ENCODE measurements at places on chromosomes 5 and 9.

- no peak for DNase-seq
Observed at GRCh38 chr9:36402536-36402935, 2.5 kb upstream of the RNF38 start.

DNA sequence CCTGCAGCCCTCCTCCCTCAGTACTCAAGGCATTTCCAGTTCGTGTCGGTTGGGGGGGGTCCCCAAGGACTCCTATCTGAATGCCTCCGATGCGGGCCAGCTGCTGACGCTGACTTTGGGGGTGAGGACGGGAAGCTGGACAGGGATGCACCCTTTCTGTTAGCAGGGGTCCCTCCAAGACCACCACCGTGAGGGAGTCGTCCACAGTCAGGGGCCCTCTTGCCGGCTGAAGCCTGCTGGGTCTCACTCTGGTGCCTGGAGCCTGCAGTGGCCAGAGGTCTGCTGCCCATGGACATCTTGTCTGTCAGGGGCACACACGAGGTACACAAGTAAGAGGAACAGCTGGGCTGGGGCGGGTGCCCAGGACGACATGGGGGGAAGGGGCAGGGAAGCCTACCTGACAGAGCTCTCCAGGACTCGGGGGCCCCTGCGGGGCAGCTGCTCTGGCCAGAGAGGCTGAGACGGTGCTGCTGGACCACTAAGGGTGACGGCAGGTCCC lies 9.1 kb upstream of the ZDHHC11 start:
- DNase-seq, result no peak

DNA sequence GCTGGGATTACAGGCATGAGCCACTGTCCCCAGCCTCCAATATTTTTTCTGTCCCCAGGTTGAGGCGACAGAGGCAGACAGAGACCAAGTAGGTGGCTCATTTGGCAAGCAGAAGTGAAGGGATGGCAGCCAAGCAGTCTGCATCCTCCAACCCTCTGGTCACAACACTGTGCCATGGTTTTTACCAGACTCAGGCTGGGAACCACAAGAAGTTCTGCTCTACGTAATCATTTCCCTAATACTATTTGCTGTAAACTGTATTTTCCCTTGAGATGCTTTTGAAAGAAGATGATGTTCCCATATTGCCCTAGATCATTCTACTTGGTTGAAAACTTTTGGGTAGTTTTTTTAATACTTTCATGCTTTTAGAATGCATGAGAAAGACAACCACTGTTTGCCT lies 40.5 kb downstream of the PTTG1 start:
- DNase-seq, result no peak

DNA sequence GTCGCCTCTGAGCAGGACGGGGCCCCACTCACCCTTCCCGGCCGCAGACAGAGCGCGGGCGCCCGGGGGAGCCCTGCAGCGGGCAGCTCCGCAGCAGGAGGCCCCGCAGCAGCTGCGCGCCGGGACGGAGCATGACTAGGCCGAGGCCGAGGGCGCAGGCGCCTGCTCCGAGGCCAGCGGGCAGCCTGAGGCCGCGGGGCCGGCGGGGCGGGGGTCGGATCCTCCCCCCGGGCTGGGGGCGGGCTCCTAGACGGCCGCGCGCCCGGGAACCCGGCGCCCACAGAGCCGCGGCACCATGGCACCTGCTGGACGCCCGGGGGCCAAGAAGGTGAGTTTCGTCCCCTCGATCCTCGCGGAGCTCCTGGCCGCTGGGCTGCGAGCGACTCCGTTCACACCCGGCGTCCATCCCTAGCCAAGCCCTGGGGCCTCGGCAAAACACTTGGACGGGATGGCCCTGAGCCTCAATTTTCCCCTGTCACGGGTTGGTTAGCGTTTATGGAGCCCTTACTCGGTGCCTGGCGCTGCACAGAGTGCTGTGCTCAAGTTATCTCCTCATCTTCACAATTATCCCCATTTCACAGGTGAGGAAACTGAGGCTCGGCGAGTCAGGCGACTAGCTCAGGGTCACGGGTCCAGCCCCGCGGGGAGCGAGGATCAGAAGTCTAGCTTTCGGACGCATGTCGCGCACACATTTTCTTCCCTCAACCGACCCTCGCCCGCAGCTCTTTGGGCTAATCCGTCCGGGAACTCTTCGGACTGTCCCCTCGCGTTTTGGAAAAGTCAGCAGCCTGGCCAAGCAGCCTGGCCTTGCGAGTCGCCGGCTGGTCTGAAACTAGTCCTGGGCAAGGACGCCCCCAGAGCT lies at the start of the genes BHMT2 and DMGDH:
Gene BHMT2, plus strand, starts transcription at position 280 of the 862 bp plus-strand sequence. Its CDS starts 16 bp downstream, at position 296.
Gene DMGDH, minus strand, starts transcription at position 187 of the 862 bp plus-strand sequence. Its CDS starts 54 bp downstream, at position 133.
- DNase-seq, result peak; percentile 59

DNA sequence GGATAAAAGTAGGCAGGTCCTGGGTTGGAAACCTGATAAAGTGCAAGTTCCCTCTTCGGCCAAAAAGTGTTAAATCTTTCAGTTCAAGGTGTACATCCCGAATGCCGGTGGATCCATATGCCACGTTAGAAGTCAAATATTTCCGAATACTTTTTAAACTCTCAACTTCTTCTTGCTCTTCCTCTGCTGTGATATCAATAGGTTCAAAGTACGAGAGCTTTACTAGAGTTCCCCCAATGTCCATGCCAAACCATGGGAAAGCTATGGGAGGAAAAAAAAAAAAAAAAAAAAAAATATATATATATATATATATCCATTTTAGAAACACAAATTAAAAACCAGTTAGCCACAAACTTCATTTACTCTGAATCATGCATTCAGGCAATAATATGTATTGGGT lies 10.4 kb downstream of the PANK3 start:
- no peak for DNase-seq

DNA sequence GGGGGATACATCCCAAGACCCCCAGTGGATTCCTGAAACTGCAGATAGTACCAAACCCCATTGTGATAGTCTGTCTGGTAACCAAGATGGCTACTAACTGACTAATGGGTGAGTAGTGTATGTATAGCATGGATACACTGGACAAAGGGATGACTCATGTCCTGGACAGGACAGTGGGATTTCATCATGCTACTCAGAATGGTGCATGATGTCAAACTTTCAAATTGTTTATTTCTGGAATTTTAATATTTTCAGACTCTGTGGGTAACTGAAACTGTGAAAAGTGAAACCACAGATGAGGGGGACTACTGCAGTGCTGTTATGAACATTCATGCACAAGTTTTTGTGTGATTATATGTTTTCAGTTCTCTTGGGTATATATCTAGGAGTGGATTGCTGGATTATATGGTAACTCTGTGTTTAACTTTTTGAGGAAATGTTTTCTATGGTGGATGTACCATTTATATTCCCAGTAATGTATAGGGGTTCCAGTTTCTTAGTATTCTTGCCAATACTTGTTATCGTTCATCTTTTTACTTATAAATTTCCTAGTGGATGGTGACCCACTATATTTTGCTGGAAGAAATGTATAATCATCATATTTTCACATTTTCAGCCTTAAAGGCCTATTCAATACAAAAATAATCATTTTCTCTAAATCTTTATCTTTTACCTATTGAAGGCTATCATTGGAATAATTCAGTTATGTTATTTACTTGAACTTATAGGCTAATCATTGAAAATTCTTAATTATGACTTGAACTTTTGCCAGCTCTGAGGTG lies 140.9 kb downstream of the NR3C1 start:
- no peak for DNase-seq

DNA sequence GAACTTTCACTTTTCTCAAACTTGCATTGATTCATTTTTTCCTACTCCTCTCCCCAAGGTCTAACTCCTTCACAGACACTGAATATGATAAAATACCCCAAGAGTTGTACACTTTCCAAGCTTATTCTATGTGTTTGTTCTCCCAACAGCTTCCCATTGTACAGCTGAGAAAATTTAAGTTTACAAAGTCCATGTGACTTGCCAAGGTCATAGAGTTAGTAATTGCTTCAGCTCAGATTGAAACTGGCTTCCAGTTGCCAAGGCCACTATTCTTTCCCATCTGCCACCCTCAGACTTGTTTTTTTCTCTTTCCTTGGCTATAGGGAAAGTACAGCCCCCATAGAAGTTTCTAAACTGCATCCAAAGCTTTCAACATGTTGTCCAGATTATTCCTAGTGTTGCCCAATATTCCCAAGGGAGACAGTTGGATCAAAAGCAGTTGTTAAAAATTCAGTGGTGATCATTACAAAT lies 34.8 kb downstream of the TNFSF8 start:
- no peak for DNase-seq

DNA sequence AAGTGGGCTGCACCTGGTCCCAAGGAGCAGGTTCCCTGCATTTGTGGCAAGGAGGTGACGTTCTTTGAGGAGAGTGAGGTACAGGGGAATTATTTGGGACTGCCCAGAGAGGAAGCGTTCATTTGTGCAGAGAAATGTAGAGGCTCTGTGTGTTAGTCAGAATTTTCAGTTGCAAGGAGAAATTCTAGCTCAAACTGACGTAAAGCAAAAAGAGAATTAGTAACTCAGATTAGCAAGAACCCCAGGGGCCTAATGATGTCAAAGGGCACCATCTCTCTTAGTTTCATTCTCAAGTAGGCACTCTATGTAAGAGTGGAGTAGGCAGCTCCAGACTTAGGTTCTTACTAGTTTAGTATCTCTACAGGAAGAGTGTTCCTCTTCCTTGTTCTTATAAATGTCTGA lies 2.4 kb upstream of the TXN start:
- DNase-seq, result no peak

DNA sequence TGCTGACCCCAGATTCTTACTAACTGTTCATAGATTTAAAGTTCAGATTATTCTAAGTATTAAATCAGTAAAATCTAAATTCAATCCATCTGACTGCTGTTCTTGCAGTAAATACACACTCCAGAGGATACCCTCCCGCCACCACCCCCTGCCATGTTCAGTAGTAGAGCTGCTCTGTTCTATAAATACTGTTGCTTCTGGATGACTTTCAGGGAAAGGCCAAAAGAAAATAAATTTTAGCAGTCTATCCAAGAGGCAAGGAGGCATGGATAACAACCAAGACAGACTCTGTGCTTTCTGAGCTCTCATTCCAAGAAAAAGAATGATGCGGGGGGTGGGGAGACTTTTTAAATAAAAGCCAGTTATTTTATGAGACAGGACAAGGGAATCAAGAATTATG lies 115.1 kb downstream of the ADAMTS6 start:
- no peak for DNase-seq

GRCh38 chr5:142012792-142013388 lies at the start of gene GNPDA1:
Gene GNPDA1, minus strand, starts transcription at chr5:142013027. Its CDS starts 992 bp downstream, at chr5:142012035.
- peak; percentile 20 for DNase-seq

- no peak for DNase-seq
Observed at GRCh38 chr5:6603643-6604042, 29.2 kb downstream of the NSUN2 start.

- no peak for DNase-seq
Observed at GRCh38 chr9:90808398-90808797, 6.8 kb downstream of the SYK start.

- peak; percentile 3 for DNase-seq
Observed at GRCh38 chr5:127684726-127685467, 18.3 kb upstream of the CCDC192 start.

- DNase-seq, result no peak
Observed at GRCh38 chr5:143417503-143418139, 14.1 kb upstream of the NR3C1 start.

DNA sequence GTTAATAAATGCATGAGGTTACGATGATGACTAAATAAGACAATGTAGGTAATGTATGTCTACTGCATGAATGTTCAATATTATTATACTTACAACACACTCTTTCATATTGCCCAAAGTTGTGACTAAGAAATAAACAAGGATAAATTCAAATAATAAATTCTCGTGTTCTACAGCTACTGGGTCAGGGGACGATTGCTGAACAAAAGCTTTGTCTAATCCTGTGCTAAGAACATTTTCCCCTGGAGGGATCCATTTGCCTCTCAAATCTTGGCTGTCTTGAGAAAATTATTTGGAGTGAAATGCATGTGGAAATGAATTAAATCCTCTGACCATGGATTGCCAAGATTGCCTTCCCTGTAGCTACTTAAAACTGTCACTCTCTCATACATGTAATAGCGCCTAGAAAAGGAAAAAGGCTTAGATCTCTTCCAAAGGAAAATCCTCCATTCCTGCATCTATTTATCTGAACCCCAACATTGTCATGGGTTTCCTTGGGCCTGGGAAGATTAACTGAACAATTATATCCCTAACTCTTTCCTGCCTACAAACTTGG lies 893.8 kb upstream of the ACO1 start:
- no peak for DNase-seq

DNA sequence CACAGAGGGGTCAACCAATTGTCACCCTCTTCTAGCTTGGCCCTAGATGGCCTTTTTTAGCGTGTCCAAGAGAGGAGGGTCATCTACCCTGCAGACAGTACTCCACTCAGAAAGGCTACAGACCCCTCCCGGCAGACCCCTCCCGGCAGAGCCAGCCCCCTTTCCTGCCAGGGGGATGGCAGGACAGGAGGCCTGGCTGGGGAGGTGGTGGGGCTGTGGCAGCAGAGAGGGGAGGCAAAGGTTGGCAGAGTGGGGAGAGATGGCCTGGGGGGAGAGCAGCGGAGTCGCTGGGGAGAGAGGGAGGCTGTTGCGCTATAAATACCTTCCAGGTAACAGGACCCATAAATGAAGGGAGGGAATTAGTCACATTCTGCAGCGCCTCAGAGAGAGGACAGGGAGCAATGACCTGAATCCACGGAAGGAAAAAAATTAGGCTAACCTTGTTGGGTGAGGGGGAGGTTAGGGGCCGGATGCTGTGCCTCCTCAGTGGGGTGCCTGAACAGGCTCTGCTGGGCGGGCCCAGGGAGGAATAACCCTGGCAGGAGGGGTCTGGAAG lies 32.9 kb upstream of the PSD2 start:
- DNase-seq, result no peak

- no peak for DNase-seq
Observed at GRCh38 chr5:61609840-61610677, 278.0 kb downstream of the ZSWIM6 start.

- no peak for DNase-seq
Observed at GRCh38 chr9:132514821-132515220, 67.6 kb upstream of the BARHL1 start.

DNA sequence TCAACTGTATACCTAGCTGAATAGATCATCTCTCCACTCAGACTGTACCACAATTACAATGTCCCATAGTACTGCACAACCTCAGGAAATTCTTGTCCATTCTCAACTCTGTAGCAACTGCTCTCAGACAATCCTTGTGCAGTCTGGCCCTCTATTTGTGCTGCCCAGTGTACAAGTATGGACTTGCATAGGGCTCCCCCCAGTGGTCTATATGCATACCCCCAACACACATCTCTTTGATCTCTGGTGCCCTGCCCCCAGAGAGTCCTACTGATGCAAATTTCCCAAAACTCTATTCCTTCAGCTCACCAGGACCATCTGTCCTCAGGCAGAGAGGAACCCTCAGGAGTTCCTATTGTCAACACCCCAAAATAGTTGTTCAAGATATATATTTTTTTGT lies 205.3 kb downstream of the SLCO4C1 start:
- peak; percentile 6 for DNase-seq

GRCh38 chr5:134125039-134126015 lies 10.8 kb downstream of the TCF7 start:
- no peak for DNase-seq

All from NCI-H510A (cell line).